EL (cell line): ENCODE measurements at places on chromosomes 6 and 20.

DNA sequence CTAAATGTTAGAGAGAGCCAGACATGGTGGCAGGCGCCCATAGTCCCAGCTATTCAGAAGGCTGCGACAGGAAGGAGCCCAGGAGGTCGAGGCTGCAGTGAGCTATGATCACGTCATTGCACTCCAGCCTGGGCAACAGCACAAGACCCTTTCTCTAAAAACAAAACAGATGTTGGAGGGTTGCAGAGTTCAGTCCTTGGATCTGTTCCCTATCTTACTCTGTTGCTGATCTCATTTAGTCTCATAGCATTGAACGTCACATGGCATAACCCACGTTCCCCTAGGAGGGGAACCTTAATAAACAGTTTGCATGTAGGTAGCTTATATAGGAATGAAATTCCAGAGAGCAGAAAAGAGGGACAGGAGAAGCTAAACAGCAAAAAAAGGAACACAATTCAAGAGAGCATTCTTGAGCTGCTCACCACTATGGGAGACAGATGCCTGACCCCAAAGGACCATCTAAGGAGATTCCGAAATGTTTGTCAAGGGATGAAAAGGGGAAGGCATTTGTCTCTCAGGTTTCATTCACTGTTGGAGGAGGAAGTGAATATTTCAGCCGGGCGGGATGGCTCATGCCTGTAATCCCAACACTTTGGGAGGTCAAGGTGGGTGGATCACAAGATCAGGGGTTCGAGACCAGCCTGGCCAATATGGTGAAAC lies 54.6 kb upstream of the PIM1 start:
- DNase-seq, result no peak

DNA sequence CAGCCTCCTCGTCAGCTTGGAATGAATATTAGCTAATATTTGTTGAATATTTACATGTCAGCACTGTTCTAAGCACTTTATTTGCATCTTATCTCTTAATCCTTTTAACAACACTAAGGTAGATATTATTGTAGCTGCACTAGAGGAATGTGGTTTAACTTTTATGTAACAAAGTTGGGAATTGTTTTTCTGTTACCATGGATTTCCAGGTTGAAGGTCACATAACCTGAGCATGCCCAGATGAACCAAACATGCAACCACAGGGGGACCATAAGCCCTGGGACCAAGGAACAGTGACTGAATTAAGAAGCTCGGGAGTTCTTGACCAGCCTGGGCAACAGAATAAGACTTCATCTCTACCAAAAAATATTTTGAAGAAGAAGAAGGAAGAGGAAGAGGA lies 29.1 kb upstream of the YWHAB start:
- DNase-seq, result no peak

- peak; percentile 86 for DNase-seq
These were observed 177.4 kb downstream of the TFAP2A start for GRCh38 chr6:10237298-10238038.

DNA sequence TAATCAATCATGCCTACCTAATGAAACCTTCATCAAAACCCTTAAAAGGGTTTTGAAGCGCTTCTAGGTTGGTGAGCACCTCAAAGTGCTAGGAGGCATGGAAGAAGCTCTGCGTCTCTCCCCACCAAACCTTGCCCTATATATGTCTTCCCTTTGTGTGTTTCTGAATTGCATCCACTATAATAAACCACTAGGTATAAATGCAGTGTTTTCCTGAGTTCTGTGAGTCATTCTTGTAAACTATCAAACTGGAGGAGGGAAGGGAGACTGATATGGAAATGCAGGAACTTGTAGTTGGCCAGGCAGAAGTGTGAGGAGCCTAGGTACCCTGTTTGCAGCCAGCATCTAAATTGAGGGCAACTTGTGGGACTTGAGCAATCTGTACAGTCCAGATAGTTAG lies 698.8 kb downstream of the DOK5 start:
- DNase-seq, result no peak

GRCh38 chr20:11654766-11655165 lies 262.9 kb upstream of the BTBD3 start:
- no peak for DNase-seq

- DNase-seq, result peak; percentile 9
These were observed 187.2 kb downstream of the CDH4 start for GRCh38 chr20:61439251-61439650.

GRCh38 chr6:169975286-169975685 lies 223.9 kb downstream of the ERMARD start:
- no peak for DNase-seq

- DNase-seq, result no peak
These were observed 53.5 kb upstream of the MLN start for GRCh38 chr6:33857093-33857931.

DNA sequence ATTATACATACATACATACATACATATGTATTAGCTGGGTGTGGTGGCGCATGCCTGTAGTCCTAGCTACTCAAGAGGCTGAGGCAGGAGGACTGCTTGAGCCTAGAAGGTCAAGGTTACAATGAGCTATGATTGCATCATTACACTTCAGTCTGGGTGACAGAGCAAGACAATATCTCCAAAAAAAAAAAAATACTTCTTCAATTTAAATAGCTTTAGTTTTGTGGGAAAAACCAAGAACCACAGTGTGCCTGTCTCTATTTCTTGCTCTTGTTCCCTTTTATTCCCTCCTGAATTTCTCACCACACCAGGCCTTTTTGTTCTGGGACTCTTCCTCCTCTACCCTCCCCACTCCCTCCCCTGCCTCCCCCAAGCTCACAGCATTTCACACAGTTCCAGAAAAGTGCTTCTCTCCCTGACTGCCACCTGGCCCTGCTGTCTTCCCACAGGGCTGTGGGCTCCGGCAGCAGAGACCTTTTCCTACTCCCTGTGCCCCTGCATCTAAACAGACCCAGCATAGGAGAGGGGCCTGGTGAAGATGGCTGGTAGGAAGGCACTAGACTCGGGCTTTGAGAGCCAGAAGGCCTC lies 1.3 kb downstream of the C20orf203 start:
- no peak for DNase-seq

DNA sequence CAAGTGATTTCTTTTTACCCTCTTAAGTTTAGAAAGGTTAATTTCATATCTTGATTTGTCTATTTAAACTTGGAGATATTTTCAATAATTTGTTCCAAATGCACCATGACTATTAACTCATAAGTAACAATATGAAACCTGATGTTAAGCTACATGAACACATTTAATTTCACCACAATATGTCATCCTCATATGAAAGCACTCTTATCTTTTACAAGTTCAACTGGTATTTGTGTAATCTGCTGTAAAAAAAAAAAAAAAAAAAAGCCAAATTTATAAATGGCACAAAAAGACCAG lies 110.4 kb downstream of the HFE start:
- no peak for DNase-seq

GRCh38 chr6:43774776-43775534 lies 4.9 kb downstream of the VEGFA start:
- peak; percentile 85 for DNase-seq

- DNase-seq, result no peak
These were observed 62.1 kb downstream of the GINS1 start for GRCh38 chr20:25469558-25469957.

- peak; percentile 18 for DNase-seq
These were observed 130.7 kb downstream of the RNASET2 start for GRCh38 chr6:166825553-166826145.

DNA sequence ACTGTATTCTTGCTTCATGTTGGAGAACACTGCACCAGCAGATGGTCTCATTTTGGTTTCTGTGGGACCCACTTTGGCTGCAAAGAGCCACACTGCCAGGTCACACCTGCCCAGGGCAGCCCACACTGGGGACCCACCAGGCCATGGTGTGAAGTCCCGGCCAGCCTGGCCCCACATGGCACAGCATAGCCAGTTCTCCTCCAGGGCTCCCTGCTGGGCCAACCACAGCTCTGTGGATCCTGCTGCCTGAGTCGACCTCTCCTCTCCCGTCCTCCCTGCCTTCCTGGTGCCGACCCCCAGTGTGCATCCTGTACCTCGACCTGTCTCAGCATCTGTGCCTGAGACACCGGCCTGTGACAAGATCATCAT lies 3.0 kb downstream of the ARFRP1 start:
- DNase-seq, result no peak

GRCh38 chr20:61166324-61166723 lies 85.7 kb upstream of the CDH4 start:
- peak; percentile 66 for DNase-seq

DNA sequence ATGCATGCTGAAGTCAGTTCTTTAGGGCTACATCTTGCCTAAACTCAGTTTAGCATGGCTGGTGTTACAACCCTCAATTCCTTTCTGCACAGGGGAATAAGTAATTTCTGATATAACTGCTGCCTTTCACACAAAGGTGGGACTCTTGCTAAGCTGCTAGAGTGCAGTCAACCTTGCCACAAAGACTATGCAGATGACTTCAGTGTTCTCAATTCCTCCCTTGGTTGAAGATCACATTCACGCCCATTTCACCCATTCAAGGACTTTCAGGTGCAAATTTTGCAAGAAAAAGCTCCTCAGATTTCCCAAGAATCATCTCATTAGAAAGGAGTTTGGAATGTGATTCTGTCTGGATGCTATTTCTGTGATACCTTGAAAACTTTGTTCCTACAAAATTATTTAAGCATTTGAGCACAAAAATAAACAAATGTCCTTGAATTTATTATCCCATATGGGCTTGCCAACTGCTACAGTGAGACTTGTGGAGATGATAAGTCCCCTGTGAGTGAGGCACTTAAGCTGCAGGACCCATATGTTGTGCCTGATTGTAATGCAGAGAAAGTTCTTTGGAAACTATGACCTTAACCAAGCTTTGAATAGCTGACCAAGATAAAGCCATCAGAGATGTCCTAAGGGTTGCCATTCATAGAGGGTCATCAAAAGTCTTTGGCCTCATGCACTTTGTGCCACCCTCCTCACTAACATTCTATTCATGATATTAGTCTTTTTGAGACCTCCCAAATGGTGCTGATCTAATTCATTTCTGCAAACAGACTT lies 111.8 kb downstream of the PLCB4 start:
- no peak for DNase-seq

DNA sequence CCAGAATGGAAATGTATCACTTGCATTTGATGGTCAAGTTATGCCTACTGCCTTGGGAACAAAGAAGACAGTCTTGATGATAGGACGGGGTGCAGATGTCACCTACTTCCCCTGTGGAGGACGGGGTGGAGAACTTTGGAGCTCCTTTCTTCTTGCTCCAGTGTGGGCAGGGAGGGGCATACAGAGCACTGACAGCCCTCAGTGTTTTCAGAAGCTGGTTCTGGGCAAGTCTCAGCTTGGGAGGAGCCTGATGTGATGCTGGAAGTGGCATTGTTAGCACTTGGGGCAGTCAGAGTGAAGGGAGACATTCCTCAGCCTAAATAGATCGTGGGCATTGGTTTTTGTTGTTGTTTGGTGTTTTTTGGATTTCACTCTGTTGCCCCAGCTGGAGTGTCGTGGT lies 59.7 kb downstream of the SYNJ2 start:
- no peak for DNase-seq

- no peak for DNase-seq
These were observed 128.8 kb downstream of the DHX35 start for GRCh38 chr20:39090906-39091305.

- no peak for DNase-seq
These were observed 71.1 kb downstream of the BFSP1 start for GRCh38 chr20:17460119-17460518.

- DNase-seq, result no peak
These were observed 526.7 kb upstream of the ADGRB3 start for GRCh38 chr6:68108233-68108835.

DNA sequence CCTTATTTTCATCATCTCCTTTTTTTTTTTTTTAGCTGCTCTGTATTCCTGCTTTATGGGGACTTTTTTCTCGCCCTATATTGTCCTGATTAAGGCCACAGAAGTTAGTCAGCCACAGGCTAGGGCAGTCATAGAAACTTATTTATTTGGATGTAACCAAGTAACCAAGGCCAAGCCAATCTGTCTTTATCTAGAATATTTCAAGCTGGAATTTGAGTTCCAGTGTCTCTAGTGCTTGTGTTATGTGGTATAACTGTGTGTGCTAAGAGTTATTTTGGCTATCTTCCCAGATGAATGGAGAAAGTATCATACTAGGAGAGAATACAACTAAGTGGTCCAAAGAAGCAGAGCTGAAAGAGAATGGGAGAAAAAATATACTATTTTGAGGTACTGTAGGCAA lies 751.5 kb downstream of the CBLN4 start:
- DNase-seq, result no peak

DNA sequence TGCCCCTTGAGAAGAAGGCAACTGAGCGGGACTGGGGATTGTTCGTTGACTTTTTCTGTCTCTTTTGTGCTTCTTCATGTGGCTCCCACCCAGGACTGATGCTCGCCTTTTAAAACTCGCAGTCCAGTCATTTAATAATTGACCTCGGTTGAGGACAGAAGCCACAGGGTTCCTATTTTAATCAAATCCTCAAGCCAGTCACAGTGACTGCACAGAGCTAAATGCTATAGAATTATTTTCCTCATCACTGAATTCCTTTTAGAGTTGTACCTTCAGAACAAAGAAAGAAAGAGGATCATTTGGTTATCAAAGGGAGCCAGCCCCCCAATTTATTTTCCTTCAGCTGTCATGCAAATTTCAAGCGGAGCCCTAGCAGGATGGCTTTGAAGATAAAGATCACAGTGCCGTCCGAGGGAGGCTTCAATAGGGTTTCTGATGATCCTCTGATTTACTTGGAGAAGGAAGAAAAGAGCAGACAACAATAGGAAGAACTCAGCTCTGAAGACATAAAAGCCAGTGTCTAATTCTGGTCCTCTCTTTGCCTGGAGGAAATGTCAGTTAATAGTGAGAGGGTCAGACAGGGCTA lies 186.6 kb downstream of the DOK5 start:
- no peak for DNase-seq

GRCh38 chr6:113359155-113360140 lies 497.7 kb upstream of the MARCKS start:
- peak; percentile 66 for DNase-seq

GRCh38 chr20:2213401-2213800 lies 82.4 kb upstream of the TGM3 start:
- no peak for DNase-seq

- no peak for DNase-seq
These were observed 123.6 kb upstream of the LRFN2 start for GRCh38 chr6:40710626-40711330.

GRCh38 chr6:130724089-130724488 lies 103.1 kb upstream of the SMLR1 start:
- no peak for DNase-seq

- DNase-seq, result peak; percentile 53
These were observed 81.1 kb downstream of the PLCG1 start for GRCh38 chr20:41218466-41218865.

DNA sequence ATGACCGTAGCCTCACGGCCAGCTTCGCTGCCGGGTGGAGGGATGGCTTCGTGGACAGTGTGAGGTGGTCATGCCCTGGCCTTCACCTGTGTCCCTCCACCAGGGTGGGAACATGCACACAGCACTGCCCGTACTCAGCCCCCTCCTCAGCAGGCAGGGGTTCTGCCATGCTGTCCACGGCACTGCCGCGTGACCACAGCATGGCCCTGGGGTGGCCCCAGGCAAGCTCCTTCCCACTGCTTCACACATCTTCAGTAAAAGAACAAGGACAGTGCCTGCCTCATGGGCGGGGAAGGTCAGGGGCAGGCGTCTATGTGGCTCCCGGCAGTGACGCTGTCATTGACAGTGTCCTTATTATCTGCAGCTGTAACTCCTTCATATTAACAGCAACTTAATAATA lies 205.9 kb downstream of the TAF4 start:
- DNase-seq, result no peak

GRCh38 chr6:168416531-168416930 lies 24.5 kb upstream of the SMOC2 start:
- no peak for DNase-seq

- no peak for DNase-seq
These were observed 51.0 kb downstream of the ANKS1A start for GRCh38 chr6:34940030-34940434.
